ENCODE measurements at places on chromosomes 2 and 18.

DNA sequence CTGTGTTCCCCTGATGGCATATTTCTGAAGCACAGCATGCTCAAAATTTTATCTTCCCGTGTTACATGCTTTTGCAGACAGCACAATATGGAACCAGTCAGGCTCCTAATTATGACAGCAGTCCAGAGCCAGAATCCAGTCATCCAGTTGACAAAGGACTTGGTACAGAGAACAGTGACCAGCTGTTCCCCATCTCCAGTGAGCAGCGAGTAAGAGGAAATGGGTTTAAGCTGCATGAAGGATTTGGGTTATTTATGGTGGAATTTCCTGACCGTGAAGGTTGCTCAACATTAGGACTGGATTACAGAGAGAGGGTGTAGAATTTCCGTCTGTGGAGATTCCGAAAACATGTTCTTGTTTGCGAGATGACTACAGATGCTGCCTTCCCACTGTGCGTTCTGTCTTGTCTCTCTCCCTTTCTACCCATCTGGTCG lies 24.4 kb downstream of the SGPP2 start:
- no peak for DNase-seq

DNA sequence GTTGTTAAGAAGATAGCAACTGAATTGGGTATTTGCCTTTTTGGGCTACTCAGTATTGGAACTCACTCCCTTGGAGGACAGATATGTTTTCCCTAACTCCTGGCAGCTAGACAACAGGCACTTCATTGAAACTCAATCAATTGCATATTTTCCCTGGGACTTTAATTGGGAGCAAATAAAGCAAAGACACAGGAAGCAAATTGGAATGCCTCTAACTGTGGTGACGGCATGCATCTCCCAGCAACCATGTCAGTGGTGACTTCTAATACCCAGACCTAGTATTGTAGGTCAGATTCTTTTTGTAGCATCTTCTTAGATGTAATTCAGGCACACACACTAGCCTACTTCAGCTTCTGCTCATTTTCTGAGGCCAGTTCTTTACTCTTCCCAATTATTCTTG lies 164.2 kb upstream of the SETBP1 start:
- no peak for DNase-seq

DNA sequence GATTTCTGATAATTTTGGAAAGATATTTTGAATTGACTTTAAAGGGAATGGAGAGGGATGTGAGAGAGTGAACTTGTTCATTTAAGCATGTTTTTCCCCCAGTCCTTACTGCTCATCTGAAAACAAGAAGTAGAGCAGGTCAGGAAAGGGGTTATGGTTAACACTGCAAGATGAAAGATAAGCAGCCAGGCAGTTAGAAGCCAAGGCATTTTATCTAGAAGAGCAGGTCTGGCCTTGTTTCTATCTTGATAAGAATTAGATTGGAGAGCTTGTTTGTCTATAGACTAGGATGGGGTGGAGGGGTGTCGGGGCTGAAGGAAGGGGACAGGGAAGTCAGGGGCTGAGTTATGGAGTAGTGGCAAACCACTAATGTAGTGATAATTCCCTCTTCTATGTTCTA lies 171.6 kb downstream of the IKZF2 start:
- no peak for DNase-seq

DNA sequence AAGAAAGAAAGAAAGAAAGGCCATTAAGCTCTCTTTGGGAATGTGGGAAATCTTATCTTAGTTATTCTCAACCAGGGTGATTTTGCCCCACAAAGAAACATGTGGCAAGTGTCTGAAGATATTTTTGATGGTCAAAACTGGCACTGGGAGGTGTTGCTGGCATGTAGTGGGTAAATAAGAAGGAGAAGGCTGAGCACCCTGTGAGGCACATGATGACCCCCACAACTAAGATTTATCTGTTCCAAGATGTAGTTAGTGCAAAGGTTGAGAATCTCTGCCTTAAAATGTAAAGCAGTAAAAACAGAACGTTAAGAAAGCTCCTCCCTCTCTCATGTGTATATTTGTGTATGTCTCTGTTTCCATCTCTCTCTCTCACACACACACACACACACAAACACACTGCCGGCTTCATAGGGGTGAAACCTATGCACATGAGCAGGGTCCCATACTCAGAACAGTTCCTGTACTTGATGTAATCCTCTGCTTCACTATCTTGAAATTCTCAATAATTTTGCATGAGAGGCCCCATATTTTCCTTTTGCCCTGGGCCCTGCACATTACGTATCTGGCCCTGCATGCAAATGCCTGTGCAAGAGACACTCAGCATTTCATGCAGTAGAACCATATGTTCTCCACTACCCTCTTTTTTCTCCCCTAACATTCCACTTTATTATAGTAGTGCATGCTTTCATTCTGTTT lies 94.3 kb downstream of the MREG start:
- DNase-seq: no peak

DNA sequence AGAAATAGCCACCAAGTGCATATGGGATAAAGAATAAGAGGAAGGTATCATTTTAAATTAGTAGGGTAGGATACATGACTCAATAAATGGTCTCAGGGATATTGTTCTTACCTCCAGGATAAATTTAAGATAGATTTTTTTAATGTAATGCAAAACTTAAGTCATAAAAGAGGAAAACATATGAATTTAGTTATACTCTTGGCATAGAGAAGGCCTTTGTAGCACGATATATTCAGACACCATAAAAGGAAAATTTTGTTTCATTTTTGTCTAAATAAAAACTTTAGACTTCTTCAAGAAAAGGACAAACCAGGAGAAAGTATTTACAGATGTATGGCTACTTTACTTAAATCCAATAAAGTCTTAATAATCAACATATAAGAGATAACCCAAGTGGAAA lies 78.5 kb upstream of the CAB39 start:
- no peak for DNase-seq

DNA sequence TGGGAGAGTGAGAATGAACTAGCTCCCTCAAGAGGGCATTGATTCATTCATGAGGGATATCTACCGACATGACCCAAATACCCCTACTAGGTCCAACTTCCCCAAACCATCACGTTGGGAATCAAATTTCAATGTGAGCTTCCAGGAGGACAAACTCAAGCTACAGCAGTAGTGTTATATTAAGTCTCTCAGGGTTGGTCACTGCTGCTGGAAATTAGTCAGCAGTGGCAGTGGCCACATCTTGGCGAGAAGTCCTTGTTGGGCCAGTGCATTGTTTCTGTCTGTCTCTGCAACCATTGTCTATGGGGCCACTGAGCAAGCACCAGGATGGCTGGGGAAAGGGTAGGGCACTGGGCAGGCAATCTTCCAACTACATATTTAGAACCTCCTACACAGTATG lies 47.5 kb downstream of the THUMPD2 start:
- DNase-seq: no peak

GRCh38 chr2:217831306-217831705 lies 171.5 kb downstream of the TNS1 start:
- no peak for DNase-seq

DNA sequence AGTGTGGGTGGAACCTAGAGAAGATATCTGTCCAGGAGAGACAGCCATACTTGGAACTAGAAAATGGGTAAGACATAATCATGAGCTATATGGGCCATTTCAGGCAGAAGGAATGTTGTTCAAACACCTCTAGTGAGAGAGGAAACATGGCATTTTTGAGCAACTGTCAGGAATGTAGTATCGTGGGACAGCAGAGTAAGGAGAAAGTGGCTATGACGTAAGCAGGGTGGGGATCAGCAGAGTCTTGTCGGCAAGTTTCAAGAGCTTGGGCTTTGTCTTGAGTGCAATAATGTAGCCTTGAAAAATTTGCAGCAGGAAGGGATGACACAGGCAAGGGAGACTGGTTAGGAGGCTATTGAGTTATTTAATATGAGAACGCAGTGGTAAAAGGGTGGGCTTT lies 20.4 kb downstream of the SERPINB7 start:
- no peak for DNase-seq

DNA sequence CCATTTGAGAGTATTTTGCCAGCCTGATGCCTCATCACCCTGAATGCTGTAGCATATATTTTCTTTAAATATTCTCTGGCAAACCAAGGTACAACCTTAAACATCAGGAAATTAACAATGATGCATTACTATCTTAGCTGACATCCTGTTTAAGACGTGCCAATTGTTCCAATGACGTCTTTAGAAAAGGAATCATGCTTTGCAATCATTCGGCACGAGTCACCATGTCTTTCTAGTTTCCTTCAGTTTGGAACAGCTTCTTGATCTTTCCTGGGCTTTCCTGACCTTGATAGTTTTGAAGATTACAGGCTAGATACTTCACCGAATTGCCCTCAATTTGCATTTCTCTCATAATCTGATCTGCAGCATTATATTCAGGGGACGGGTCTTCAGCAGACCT lies 88.2 kb upstream of the GLI2 start:
- no peak for DNase-seq

GRCh38 chr2:17162713-17163112 lies 355.5 kb downstream of the RAD51AP2 start:
- no peak for DNase-seq

- DNase-seq: no peak
Measured at GRCh38 chr2:47359375-47359868, 43.5 kb upstream of the MSH2 start.

GRCh38 chr18:43382641-43383403 lies 105.5 kb upstream of the SYT4 start:
- no peak for DNase-seq

GRCh38 chr2:109613081-109613921 lies 465 bp downstream of the SEPTIN10 start:
- DNase-seq: peak; percentile 24

DNA sequence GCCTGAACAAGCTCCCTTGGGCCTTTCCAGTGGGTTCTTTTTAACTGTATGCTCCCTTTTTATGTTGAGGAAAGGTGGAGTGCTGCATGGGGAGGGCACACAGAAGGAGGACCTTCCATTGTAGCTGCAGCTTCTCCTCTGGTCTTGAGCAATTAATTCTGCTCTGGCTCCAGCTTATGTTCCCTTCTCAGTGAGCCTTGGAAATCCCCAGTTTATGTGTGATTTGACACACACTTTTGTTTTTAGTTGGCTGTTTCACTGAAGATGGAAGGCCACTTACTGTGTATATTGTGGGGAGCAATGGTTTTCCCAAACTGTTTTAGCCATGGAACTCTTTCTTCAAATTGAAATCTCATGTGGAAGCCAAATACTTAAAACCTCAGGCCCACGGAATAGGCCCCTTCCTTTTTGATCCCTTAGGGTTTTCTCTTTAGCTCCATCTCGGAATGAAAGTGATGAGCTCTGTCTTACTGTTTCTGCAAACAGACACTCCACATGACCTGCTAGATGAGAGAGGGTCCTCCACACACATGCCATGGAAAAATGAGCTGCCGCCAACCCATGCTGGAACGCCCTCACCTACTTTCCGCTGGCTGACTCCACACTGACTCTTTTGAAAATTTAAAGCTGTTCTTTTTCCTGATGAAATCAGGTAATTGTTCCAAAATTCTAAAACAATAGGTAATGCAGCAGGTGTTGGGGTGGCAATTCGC lies 280.9 kb upstream of the SIX2 start:
- no peak for DNase-seq

GRCh38 chr2:33370636-33371265 lies 105.7 kb upstream of the RASGRP3 start:
- DNase-seq: no peak

DNA sequence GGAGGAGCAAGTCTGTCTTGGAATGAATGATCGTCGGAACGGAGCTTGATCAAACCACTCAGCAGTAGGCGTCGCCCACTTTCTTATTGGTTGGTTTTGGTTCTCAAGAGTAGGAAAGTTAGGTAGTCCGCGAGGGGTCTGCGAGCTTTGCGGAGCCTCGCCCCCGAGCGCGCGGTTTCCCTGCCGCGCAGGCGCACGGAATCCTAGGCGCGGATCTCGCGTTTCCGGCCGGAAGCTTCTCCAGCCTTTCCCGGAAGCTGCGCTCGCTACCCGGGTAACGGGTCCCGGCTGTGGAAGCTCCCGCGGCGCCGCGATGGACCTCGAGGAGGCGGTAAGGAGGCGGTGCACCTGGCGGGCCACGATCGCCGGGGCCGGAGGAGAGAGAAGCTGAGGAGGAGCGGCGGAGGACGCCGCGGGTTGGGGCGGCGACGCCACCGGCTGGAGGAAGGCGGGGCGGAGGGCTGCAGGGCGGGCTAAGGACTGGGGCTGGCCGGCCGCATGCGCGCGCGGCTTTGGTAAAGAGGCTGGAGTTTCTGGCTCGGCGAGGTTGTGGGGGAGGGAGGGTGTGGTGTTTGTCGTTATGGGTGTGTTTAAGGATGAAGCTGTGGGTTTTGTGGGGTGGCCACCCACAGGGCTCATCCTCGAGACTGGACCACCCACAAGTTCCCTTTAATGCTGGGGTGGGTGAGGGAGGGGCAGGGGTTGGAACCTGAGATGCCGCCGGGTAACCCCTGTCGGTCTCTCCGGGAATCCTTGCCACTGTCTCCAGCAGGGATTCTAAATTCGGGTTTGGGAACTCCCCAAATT lies at the start of gene TAF1B:
TAF1B (plus strand) TSS at position 246 of the 807 bp plus-strand sequence; CDS start at position 314, 68 bp downstream.
- peak; percentile 68 for DNase-seq

DNA sequence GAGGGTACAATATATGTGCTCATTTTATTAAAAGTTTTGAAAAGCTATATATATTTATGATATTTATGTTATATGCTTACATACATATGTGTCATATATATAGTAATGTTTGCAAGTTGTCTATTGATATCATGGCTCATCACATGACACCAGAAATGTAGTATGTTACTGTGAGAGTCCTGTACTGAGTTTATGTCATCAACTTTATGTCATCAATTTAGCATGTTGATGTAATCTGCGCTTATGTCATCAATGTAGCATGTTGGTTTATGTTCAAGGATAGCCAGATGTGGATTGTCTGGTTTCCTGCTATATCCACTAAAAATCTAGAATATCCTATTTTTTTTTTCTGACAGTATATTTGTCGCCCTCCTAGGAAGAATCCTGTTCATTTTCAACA lies 77.4 kb downstream of the APLF start:
- no peak for DNase-seq

- DNase-seq: no peak
Measured at GRCh38 chr2:204321910-204322751, 223.1 kb upstream of the PARD3B start.

GRCh38 chr18:45962461-45962860 lies 4.7 kb downstream of the EPG5 start:
- no peak for DNase-seq

DNA sequence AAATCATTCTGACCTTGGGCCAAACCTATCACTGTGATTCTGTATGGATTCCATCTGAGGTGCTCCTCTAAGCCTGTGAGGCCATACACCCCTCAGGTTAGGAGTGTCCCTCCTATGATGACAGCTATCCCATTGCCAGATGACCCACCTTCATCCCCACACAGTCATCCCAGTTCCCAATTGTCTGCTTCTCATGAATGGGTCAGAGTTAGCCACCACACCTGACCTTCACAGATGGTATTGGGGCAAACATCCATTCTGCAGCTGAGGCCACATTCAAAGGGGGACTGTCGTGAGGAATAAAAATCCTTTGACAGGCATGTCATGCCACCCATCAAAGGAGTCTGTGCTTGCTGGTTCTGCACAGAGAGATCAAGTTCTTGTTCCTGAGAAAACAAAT lies 155.2 kb downstream of the AGPS start:
- no peak for DNase-seq

Data from nucleus accumbens (tissue), 56 donors.